CD4-positive, CD25-positive, alpha-beta regulatory T cell (primary cell): ENCODE measurements at places on chromosomes 6 and 20. TPM values are rescaled to one million over a fixed set of nuclear protein-coding genes. Genes with fewer than 3 reads are reported as not detected.

The RAB44 gene
- polyA plus RNA-seq: not detected

The GJA10 gene
- not detected for polyA plus RNA-seq

The OLIG3 gene
- polyA plus RNA-seq: not detected

The CLVS2 gene
- polyA plus RNA-seq: not detected

The CYP21A2 gene
- polyA plus RNA-seq: not detected

The TRIM10 gene
- not detected for polyA plus RNA-seq

The NOL4L gene
- 11.4 TPM for polyA plus RNA-seq

The ANGPT4 gene
- polyA plus RNA-seq: not detected

The MAK gene
- not detected for polyA plus RNA-seq

The EPPIN gene
- polyA plus RNA-seq: not detected

The VGLL2 gene
- polyA plus RNA-seq: not detected

The YTHDF1 gene
- 33.5 TPM for polyA plus RNA-seq

The FANCE gene
- polyA plus RNA-seq: 4.8 TPM

The SOBP gene
- 0.13 TPM for polyA plus RNA-seq

The SRC gene
- polyA plus RNA-seq: 0.55 TPM

The NDUFAF5 gene
- 7.3 TPM for polyA plus RNA-seq

The ARFGEF2 gene
- 7.9 TPM for polyA plus RNA-seq
